Stimulated activated CD8-positive, alpha-beta memory T cell treated with anti-CD3 and anti-CD28 coated beads, Interleukin-15, amount 100 ng/mL, for 4 hours (primary cell): ENCODE measurements at places on chromosomes 2 and 18.

DNA sequence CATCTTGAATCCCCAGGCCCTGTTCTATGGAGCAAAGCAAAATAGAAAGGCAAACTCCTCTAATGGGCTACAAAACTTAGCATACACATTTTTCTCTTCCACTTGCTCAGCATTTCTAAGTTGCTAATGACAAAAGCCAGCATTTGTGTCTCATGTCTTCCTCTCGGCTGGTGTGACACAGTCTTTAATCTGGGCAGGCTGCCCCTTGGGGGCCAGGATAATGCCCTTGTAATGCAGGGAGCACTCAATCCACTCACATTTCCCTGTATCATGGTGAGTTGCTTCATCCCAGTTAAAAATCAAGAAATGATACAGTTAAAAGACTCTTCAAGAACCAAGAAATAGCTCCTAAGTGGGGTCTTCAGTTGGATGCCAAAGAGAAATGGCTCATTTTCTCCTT lies 109.1 kb upstream of the FBXO11 start:
- no peak for DNase-seq

DNA sequence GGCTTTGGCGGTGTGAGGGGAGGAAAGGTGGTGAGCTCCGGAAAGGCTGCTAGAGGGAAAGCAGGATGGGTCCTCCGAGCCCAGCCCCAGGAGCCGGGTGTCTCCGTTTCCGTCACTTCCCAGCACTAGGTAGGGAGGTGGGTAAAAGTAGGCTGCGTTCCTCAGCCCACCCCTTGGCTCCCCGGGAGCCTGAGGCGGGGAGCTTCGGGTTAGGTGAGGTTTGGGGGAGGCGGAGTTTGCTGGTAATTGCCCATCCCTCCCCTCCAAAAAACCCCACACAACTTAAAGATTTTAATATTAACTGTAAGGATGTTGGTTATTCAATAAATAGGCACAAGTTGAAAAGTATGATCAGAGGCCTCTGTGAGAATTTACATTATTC lies 552 bp upstream of the ATF2 start:
- no peak for DNase-seq

DNA sequence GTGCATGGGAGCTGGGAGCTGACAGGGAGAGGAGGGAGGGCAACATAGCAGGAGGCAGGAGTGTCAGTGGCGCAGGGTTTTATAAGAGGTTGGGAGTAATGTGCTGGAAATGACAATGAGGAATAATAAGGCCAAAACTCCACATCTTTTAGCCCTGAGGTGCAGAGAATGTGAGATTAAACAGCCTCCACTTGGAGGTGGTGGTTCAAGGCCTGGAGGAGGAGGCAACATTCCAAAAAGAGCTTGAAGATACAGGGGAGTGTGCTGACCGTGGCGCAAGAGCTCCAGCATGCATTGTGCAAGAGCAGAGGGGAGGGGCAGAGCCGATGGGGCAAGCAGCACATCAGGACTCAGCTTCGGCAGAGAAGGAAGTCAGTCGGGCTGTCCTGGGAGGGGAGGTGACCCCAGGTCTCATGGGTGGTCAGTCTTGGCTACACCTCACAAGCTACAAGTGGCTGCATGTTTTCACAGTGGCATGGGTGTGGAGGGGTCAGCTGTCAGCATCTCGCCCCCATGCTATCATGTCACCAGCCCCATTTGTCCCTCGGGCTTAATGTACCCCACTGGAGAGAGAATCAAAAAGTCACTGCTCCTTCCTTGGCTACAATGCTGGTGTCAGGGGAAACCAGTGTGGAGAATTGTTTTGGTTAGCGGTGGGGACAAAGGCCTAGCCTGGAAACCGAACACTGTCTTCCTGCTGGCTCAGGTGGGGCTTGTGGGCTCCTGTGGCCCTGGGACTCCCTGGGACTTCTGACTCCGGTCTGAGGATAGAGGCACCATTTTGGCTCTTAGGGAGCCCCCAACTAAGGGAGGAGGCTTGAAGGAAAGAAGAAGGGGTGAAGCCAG lies 208.0 kb downstream of the ZFP36L2 start:
- no peak for DNase-seq

DNA sequence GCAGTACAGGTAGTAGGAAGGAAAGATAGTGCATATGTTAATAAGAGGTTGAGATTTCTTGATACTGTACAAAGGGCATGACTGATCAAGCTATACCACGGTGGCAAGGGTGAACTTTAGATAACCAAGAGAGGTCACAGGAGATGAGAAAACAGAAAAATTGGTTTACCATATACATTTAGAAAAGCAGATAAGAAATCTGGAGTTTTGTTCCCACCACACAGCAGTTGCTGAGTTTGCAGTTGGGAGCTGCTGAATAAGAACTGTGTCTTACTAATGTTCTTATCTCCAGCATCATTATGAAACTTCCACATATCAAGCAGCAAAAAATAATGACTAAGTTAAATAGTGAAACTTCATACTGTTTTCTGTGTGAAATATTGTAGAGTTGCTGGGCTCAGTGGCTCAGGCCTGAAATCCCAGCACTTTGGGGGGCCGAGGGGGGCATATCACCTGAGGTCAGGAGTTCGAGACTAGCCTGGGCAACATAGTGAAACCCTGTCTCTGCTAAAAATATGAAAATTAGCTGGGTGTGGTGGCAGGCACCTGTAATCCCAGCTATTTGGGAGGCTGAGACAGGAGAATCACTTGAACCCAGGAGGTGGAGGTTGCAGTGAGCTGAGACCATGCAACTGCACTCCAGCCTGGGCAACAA lies 12.0 kb upstream of the IMPACT start:
- DNase-seq: no peak

DNA sequence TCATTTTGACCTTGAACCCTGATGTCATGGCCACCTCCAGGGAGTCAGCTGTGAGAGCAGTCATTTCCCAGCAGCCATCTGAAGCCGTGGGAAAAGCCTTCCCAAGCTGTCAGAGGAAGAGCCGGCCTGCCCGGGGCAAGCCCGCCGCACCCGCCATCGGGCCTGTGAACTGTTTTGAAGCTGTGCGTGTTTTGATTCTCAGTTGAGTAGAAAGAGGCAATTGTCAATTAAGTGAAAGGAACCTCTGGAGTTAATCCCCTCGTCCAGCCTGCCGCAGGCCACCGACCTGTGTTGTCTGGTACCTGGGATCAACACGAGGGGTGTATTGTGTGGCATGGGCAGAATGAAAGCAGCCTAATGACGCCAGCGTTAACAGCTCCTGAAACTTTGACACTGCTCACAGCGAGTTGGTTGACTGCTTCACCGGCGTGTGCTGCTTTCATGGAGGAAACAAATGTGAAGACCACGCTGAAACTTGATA lies 318.4 kb downstream of the AGAP1 start:
- DNase-seq: no peak

GRCh38 chr2:31067259-31067658 lies 71.0 kb downstream of the GALNT14 start:
- DNase-seq: no peak

GRCh38 chr2:217980036-217980435 lies 22.8 kb downstream of the TNS1 start:
- no peak for DNase-seq

DNA sequence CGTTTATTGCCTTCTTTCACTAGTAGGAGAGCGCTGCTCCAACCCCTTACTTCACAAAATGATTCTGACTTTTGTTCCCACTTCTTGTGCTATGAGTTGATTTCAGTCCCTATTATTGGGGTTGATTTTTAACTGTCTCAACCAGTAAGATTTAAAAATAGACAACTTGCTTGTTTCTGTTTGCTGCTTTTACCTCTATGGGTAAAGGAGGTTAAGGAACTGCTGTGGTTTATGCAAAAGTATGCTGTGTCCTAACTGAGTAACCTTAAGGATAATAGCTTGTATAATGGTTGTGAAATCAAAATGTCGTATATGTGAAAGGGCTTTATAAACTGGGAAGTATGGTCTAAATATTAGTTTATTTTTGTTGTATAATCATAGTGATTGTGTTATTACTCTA lies 22.6 kb downstream of the ALMS1 start:
- no peak for DNase-seq

DNA sequence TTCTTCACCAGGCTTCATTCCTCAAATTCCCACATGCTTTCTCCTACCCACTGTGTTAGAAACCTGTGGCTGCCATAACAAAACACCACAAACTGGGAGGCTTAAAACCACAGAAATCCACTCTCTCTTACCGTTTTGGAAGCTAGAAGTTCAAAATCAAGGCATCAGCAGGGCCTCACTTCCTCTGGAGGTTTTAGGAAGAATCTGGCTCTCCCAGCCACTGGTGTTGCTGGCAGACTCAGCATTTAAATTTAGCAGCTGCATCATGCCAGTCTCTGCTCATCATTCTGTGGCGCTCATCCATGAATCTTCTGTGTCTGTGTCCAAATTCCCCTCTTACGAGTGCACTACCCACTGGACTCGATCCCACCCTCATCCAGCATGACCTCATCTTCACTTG lies 248.5 kb downstream of the ZNF516 start:
- no peak for DNase-seq

GRCh38 chr2:40178971-40179370 lies 272.9 kb downstream of the SLC8A1 start:
- DNase-seq: no peak

GRCh38 chr18:26473672-26474071 lies 74.7 kb downstream of the KCTD1 start:
- DNase-seq: no peak

GRCh38 chr2:145007093-145007959 lies 487.4 kb upstream of the ZEB2 start:
- no peak for DNase-seq

DNA sequence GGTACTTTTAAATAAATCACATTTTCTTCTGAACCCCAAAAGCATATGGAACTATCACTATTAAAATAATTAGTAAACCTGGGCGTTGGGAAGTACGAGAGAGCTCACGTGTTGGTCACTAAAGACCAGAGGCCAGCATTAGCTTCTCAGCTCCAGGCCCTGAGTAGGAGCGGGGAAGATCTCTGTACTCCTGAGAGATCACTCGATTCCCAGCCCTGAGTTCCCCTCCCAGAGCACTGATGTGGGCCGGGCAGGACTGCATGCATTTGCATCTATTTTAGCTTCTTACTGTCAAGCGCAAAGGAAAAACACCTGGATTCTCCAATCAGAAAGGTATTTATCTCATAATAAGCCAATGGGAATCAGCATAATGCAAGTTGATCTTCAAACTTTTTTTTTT lies 6.2 kb downstream of the PXDN start:
- no peak for DNase-seq

GRCh38 chr18:470661-471501 lies 29.6 kb downstream of the COLEC12 start:
- no peak for DNase-seq

- no peak for DNase-seq
Measured at GRCh38 chr18:21834299-21834660, 93.7 kb downstream of the MIB1 start.

- DNase-seq: no peak
Measured at GRCh38 chr18:10139783-10140410, 226.1 kb downstream of the VAPA start.

GRCh38 chr2:20168727-20169696 lies 55.9 kb downstream of the SDC1 start:
- no peak for DNase-seq

DNA sequence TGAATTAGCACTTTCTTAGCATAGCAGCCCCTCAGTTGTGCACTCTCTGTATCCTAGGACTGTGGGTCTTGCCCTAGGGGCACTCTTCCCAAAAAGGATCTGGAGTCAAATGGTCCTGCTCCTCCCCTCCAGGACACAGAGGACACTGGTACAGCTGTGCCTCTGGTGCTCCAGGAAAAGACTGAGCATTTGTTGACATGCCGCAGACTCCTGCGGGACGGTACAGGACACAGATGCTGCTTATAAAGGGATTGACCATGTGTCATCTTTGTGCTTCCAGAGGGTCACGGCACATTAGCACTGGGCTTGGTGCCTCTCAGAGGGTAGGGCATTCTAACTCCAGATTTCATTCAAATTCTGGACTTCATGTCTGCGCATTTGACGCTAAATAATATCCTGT lies 110.5 kb downstream of the KLF7 start:
- DNase-seq: no peak

DNA sequence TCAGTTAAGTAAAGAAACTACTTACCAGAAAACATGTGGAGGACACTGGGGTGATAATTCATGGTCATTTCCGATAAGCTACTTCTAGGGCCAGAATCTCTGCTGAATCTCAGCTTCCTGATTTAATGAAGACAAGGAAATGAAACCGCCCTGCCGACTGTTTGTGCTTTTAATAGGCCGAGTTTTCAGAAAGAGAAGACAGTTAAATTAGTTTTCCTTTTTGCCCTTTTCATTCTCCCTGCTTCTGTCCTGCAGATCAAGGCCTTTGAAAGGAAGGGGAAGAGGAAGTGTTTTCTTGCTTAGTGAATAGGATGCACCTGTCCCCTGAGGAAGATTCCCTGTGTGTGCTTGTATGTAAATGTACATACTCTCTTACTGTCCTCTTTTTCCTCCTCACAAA lies 126.6 kb downstream of the SH3RF3 start:
- no peak for DNase-seq

- no peak for DNase-seq
Measured at GRCh38 chr2:73906847-73907505, 14.2 kb downstream of the ACTG2 start.

GRCh38 chr2:83471655-83472054 lies 987.4 kb downstream of the SUCLG1 start:
- no peak for DNase-seq

DNA sequence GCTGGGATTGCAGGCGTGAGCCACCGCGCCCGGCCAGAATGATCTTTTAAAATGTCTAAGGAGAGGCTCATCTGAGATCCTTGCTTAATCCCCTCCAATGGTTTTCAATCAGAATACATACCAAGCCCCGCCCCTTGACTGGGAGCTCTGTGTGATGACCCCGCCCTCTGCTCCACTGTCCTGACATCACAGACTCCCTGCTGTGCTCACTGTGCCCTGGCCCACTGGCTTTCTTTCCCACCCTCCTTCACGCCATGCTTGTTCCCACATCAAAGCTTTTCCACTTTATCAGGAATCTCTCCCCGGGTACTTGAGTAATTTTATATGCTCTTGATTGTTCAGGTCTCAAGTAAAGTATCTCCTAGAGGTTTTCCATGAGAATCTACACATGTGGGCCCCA lies 762.3 kb upstream of the ID2 start:
- no peak for DNase-seq

GRCh38 chr18:48790869-48791635 lies 159.7 kb downstream of the SMAD7 start:
- no peak for DNase-seq
